ENCODE measurements at places on chromosomes 16 and 17.

GRCh38 chr17:1229349-1229899 is 40.8 kb upstream of the BHLHA9 start:
- peak; percentile 89 for DNase-seq

- no peak for DNase-seq
Measured at GRCh38 chr17:44362949-44363612, 572 bp downstream of the FAM171A2 start.

DNA sequence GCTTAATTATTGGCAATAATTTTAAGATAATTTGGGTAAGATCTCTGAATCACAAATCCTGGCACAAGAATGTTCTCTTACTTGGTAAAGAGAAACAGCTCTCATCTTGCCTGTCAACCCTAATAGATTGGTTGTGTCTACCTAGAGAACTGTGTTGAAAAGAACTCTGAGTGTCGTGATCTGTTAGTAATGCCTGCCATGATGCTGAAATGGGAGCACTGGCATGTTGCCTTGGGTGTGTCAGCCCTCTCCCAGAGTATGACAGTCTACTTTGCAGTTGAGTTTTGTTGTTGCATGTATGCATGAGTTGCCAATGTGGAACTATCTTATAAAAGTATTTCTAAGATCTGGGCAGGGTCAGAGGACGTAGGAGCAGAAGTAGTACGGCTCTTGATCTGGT is 221.4 kb downstream of the MAF start:
- no peak for DNase-seq

- DNase-seq = no peak
Measured at GRCh38 chr17:50926523-50926922, 60.4 kb upstream of the TOB1 start.

DNA sequence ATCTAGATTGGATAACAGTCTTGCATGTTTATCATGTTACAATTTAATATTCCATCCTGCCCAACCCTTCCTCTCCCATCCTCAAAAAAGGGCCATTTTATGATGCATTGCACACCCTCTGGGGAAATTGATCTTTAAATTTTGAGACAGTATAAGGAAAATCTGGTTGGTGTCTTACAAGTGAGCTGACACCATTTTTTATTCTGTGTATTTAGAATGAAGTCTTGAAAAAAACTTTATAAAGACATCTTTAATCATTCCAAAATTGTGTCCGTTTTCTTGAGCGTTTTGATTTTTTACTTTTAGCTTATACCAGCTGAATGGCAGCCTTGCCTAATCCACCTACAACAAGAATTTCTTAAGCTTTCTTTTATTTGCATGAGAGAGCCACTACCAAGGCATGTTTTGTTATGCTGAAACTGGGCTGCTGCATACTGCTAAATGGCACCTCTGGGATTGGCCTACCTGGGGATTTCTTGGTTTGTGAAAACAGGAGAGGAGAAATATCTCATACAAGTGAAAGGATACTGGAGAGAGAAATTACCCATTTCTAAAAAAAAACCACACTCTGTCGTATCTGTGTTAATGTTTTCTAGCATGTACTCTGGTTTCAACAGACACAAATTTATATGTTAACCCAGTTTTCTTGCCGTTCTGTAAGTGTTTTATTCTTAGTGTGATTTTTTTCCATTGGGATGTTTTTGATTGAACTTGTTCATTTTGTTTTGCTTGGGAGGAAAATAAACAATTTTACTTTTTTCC is 52.2 kb downstream of the TUBD1 start:
- DNase-seq = no peak

- DNase-seq = no peak
Measured at GRCh38 chr16:56357241-56357764, 68.0 kb downstream of the AMFR start.

DNA sequence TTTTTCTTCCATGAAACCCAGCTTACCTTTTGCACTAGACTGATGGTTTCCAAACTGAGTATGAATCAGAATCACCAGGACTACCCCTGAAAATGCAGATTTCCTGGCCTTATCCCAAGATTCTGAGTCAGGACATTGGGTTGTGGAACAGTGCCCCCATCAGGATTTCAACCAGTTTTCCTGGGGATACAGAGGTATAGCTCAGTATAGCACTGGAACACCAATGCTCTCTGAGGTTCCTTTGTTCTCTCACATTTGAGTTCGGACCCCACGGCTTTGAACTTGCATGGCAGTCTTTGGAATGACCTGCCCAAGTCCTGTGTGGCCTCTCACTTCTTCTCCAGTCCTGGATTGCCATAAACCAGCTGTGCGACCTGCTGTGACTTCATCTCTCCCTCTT is 12.8 kb upstream of the CCL8 start:
- peak; percentile 10 for DNase-seq
